Germinal center (tissue), 1 donor: ENCODE measurements at places on chromosomes 7 and 10.

GRCh38 chr10:48701941-48702340 lies 17.3 kb downstream of the WDFY4 start:
- no peak for DNase-seq

DNA sequence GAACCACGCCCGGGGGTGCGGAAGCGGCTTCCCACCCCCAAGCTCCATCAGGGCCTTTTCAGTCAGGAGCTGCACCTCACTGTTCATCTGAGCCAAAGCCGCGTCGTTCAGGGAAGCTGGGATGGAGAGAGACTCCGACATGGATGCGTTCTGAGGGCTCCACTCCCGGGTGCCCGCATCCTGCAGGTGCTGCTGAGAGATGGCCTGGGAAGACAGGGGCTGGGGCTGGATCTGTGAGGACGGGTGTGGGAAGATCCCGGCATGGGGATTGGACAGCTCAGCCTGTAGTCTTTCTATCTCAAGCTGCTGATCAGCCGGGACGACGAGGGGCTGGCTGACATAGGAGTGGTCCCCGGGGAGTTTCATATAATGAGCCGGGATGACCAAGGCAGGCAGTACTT lies 45.0 kb upstream of the NMT2 start:
- no peak for DNase-seq

- no peak for DNase-seq
Measured at GRCh38 chr7:18902892-18903291, 214.5 kb downstream of the TWIST1 start.

- no peak for DNase-seq
Measured at GRCh38 chr7:90425376-90425775, 22.1 kb downstream of the CLDN12 start.

DNA sequence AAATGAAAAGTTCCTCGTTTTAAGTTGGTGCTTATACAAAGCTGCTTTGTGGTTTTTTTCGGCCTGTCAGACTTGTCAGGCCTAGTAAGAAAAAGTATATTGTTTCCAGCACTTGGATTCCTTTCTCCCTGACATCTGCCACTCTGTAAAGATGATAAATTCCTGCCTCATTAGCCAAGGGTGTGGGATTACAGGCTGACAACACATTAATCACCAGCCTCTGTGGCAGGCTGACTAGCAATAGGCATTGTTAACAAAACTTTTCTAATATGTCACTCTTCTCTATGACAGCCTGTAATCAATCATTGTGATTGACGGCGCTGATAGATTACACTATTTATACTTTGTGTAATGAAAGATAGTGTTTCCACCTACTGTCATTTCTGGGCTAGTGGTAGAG lies 682.5 kb downstream of the LRMDA start:
- no peak for DNase-seq

- DNase-seq, result no peak
Measured at GRCh38 chr10:33320288-33320687, 14.2 kb downstream of the NRP1 start.

GRCh38 chr7:2499719-2500430 lies 19.7 kb upstream of the LFNG start:
- no peak for DNase-seq

- no peak for DNase-seq
Measured at GRCh38 chr7:917255-918117, 37.0 kb downstream of the ADAP1 start.

- DNase-seq, result no peak
Measured at GRCh38 chr10:121721257-121721656, 123.0 kb upstream of the FGFR2 start.

DNA sequence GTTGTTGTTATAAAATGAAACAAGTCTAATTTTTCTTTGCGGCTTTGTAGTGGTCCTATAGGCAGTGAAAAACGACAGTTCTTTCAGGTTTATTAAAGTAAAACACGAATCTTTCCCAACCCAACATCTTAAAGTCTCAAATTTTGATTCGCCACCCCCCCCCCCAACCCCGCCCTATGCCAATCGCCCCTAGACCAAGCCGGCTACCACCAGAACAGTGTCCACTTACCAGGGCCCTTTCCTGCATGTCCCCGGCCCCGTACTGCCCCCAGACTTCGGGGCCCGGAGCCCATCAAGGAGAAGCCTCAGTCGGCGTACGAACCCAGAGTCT lies 335 bp upstream of the CHCHD1 start:
- DNase-seq, result no peak

DNA sequence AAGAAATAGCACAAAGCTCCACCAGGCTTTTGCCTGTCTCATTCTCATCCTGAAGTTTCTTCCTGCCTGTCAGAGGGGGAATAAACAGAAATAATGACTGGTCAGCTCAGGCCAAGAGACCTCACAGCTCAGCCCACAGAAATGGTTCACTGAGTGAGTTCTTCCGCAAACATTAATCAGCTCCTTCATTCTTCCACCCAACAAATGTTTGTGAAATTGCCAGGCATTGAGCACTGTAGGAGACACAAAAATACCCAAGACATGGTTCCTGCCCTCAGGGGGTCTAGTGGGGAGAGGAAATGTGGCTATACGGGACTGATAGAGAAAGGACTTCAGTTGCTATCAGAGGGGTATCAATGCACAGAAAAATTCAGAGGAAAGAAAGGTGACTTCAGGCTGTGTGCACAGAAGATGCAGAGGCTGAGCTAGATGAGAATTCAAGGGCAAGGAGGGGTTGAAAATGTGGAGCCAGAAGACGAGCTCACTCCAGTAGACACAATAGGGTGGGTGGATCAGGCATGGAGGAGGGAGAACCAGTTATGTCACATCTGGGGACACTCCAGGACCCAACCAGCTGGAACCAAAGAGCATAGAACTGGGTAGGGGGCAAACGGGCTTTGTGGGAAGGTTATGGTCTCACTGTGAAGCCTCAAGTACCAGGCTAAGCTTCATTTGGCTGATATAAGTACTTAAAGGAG lies 20.9 kb downstream of the MYOF start:
- DNase-seq, result no peak

DNA sequence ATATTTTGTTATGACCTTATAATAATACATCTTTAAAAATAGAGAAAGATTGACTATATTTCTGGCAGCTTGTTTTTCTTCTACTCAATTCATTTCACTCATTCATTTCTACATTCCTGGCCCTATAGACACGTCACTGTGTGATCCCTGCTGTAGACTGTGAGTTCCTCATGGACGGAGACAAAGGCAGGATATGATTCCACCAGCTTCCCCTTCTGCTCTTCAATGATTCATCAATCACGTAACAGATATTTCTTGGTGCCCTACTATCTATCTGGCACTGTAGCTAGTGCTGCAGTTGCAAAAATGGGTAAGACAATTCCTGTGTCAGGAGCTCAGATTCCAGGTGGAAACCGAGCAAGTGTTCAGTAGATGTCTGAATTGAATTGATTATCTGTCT lies 415.0 kb downstream of the SFMBT2 start:
- no peak for DNase-seq

DNA sequence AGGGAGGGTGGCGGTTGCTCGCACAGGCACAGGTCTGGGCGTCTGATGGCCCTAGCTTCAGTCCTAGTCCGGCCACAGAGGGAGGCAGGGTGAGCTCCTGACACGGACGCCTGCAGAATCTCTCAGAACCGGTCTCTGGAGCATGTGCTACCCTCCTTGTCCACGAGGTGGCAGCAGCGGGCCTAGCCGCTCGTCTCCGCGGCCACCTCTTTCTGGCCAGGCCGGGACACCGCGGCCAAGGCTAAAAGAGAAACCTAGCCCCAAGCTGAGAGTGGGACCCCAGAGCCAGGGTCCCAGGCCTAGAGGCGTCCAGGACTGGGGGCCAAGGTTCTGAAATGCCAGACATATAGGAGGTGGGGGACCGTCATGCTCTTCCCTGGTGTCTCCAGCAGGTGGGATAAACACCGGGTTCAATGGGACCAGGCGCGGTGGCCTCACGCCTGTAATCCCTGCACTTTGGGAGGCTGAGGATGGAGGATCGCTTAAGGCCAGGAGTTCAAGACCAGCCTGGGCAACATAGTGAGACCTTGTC lies 3.2 kb upstream of the LAT2 start:
- peak; percentile 80 for DNase-seq

DNA sequence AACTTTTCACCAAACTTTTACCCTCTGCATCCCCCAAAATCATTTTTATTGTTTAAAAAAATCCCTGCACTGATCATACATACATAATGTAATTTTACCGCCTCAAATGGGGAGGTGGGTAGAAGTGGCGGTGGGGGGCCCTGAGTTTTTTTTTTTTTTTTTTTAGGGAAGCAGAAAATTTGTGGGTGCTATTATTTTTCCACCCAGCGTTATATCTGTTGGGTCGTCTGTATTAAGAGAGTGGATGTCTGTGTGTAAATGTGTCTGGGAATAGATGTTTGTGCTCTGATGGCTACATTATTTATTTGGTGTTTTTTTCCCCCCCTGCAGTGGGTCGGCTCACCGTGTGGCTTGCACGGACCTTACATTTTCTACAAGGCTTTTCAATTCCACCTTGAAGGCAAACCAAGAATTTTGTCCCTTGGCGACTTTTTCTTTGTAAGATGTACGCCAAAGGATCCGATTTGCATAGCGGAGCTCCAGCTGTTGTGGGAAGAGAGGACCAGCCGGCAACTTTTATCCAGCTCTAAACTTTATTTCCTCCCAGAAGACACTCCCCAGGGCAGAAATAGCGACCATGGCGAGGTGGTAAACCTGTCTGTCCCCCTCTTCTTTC lies 438 bp downstream of the ARID5B start:
- peak; percentile 26 for DNase-seq

DNA sequence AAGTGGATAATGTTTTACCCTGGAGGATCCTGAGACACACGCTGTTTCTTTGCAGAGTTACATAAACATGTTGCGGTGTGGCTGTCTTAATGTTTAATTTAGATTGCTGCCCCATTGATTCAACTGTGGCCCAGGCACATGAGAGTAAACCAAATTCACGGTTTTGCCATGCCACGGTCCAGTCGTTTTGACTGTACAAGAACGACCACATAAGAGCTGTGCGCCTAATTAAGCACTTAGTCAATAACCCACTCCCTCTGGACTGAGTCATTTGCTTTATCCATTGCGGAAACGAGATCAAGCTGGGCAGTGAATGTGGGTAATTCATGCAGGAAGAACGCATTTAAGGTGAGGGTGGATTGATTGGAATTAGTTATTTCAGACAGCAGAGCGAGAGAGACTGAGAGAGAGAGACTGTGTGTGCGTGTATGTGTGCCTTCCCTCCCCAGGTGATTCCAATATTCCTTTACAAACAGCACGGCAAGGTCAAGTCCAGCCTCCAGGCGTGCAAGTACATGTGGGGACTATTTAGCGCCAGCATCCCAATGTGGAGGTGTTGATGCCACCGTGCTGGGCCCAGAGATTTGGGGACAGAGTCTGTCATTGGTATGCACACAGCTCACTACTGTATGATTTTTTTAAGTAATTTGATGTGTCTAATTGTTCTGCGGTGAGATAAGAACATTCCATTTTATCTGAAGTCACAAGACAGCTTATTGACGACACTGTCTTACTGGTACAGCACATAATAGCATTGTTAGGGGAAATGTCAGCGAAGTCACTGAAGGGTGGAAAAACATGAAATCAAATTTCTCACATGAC lies 8.4 kb upstream of the TEX36 start:
- DNase-seq, result no peak

DNA sequence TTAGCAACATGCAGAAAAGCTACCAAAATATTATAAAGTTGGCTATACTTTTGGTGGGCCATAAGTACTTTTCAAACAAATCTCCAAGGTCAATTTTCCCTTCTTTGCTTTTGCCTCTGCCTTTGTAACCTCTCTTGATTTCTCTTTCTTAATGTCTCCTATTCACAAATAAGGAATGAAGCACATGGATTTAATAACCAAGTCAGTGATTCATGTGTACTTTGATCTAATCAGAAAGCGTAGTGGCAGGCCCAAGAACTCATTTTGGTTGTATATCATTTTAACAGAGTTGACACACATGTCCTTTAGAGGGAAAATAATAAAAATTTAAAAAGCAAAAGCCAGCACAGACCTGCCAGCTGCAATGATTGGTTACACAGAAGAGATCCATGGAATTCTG lies 93.7 kb downstream of the FZD1 start:
- DNase-seq, result no peak

DNA sequence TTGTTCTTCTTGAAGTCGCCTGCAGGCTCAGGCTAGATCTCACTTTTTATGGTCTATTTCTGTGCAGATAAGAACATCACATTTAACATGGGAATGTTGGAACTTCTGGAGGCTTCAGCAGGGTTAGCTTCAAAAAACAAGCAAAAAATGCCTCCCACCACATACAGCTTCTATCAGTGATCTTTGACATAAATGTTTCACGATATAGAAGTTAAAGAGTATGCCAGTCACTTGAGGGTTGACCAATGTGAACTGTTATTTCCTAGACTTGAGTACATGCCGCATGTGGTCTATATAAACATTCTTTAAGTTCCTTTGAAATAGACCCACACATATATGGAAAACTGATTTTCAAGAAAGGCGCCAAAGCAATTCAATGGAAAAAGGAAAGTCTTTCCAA lies 219.2 kb upstream of the KLF14 start:
- no peak for DNase-seq

DNA sequence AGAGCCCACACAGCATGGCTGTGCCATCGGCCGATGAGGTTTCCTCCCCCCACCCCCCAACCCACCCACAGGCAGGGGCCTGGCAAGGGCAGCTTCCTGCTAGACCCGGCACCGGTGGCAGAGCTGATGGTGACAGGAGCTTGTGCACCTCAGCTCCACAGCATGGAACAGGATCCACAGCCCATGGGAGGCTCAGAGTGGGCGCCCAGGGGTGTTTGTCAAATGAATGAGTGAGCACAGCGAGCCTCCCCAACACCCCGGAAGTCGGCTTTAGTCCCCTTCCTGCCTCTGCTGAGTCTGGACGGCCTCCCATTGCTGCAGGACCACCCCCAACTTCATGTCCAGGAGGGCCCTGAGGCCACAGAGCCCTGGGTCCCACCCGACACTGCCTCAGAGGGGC lies 68.9 kb downstream of the PDGFA start:
- DNase-seq, result no peak

DNA sequence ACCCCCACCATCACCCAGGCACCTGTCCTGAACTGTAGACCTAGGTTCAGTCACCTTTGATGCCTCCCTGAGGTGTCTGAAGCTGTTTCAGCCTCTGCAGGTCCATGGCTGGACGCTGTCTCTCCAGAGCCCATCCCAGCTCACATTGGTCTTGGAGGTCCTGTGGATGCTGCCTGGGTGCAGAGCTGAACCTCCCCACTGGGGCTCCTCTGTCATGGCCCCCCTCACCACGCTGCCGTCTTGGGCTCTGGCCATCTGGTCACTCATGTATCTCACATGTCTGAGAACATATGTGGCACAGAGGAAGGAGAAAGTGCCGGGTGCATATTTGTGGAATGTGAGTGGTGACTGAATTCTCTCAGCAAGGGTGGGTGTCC lies 108.9 kb downstream of the NKX6-2 start:
- DNase-seq, result no peak

GRCh38 chr10:4183761-4184261 lies 398.8 kb upstream of the KLF6 start:
- DNase-seq, result no peak
